ENCODE measurements at places on chromosomes 3 and 15.

DNA sequence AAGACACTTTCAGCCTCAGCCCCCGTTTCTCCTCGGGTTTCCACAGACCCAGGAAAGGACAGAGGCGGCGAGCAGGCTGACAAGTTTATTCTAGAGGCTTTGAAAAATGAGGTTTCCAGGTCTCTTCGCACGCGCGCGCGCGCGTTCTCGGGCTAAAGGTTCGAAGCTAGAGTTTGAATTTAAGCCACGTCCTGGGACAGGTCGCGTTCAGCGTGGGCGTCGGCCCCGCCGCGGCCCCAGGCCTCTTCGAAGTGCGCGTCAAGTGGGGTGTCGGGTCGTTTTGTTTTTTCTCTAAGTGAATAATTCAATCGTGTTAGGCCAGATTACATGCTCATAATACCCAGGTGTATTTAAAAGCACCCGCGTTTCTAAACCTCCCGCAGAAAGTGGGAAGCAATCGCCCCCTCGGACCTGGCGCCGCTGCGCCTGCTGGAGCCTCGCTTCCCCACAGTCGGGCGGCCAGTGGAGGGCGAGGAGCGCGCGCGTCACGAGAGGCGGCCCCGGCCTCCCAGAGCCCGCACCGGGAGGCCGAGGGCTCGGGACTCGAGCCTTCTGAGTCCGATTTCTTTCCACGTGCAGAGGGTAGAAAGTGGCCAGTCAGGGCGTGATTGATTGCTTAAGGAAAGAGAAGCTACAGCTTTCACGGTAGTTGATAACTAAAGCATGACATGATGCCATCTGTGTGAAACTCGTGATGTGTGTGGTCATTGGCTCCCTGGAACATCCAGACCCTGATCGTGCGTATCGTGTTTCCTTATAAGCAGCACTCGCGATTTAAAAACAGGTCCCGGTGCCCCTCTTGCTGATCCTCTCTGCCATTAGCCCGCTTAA is 15.8 kb upstream of the SOX2 start:
- DNase-seq, result no peak

- DNase-seq, result no peak
These were observed 397.9 kb upstream of the GOLIM4 start for GRCh38 chr3:168493412-168494205.

DNA sequence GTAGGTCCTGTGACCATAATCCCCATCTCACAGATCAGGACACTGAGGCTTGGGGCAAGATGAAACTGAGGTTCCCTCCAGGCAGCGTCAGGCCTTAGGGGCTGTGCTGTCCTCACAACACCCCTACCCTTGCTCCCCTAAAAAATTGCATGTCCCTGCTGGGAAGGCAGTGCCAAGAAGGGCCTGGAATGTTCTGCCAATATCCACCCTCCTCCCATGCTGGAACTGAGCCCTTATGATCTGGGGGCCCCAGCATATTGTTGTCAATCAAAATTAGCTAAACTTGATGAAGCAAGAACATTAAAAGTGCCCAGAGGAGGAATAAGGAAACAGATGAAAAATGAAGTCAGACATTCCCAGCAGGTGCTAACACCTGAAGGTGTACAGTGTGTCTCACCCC is 13.4 kb upstream of the RTP3 start:
- no peak for DNase-seq

GRCh38 chr3:183318877-183319276 is 65.8 kb downstream of the B3GNT5 start:
- DNase-seq, result no peak

DNA sequence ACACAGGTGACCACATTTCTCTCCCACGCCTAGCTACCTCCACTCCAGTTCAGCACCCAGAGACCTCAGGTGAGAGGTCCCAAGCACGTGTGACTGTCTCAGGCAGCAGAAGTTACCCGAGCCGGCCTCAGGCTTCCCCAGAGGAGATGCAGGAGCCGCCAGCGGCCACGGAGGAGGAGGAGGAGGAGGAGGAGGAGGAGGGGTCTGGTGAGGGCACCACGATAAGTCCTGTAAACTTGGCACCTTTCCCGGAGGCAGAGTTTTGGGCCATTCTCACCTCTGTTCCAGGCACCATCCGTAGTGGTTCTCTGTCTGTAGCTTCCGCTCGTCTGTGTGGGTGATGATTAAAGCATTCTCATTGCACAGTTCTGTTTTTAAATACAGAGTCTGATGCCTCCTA is 56.1 kb downstream of the CCK start:
- DNase-seq, result no peak
